T-helper 9 cell (primary cell): ENCODE measurements at places on chromosomes 4 and X.

DNA sequence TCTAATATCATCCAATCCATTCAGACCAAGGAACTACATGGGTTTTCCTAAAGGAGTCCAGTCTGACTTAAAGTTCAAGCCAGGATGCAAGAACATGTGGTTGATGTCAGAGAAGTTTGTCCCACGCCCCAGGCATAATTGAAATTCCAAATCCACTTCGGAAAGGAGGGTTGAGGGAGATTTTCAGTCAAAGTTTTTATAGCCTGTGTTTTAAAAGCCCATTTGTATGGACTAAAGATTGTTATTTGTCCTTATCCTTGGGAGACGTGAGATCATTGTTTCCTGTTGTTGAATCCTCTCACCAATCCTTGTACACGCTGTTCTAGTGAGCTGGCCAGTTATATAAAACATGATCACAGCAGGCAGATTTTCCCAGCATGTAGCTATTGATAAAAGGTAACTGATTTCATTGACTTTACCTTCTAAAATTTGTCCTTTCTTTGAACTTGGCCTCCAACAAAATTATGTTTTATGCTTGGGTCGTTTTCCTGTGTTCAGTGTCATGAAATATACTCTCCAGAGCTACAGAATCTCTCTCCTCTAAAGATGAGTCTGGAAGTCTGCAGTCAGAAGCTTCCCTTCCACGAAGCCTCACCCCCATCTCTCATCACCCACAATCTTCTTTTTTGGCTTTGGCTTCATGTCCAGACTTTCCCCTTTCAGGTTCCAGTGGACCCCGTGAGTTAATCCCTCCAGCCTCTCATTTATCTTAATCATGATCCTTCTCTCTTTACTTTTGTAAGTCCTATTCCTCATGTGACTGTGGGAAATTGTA lies 92.9 kb downstream of the ATP10D start:
- no peak for DNase-seq

DNA sequence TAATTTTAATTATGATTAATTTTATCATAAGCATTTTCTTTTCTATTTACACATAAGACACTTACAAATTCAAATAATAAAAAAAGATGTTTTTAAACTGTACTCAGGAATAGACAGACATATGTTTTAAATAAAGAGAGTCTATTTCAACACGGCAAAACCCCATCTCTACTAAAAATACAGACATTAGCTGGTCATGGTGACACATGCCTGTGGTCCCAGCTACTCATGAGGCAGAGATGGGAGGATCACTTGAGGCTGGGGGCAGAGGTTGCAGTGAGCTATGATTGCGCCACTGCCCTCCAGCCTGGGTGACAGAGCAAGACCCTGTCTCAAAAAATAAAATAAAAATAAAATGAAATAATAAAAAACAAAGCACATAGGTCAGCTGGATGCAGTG lies 14.8 kb downstream of the FAM9B start:
- DNase-seq = no peak

DNA sequence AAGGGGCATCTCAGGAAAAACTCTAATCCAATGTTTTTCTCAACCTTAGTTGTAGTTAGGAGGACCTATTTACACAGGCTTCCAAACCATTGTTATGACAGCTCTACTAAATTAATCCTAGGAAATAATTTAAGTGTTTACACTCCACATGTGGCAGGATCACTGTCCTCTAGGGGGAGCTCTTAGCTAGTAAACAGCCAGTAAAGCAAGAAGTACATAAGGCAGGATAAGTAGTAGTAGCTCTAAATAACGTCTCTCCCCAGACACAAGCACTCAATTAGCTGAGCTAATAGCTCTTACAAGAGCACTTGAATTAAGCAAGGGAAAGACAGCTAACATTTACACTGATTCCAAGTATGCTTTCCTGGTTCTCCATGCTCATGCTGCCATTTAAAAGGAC lies 37.3 kb downstream of the NUDT11 start:
- DNase-seq = no peak

DNA sequence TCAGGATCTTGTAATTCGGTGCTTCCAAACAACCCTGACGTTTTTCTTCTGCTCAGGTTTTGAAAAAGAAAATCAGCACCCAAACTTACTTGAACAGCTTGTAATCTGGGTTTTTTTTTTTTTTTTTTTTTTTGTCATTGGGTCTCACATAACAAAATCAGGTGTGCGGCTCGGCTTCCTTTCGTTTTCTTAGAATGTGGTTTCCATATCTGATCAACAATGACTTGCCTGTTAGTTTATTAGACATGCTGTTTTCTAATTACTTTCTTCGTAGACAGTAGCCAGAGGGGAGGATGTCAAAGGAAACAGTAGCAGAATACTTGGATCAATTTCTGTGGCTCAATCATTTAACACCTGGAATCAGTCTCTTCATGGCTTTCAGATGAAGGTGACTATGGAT lies 890 bp upstream of the FREM3 start:
- DNase-seq = no peak

GRCh38 chrX:152154050-152154449 lies 15.7 kb upstream of the MAGEA10 start:
- no peak for DNase-seq

DNA sequence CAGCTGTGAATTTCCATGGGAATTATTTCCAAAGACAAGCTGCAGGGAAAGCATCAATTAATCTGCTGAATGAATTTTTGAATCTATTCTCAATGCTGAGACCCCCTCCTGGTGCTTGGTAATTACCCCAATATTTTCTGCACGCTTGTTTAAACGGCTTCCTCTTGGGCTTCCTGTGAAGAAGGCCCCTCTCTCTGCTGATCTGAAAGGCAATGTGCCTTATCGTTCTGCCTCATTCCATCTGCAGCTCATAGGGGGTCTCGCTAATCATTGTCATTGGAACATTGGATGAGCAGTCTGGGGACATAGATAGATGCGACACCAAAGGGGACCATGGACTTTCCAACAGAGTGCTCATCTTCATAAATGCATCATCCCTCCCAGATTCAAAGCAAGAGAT lies 851.6 kb downstream of the PDHA2 start:
- no peak for DNase-seq

GRCh38 chr4:25908491-25908901 lies 5.5 kb upstream of the SMIM20 start:
- DNase-seq = no peak

GRCh38 chr4:75038376-75038775 lies 105.5 kb downstream of the PARM1 start:
- DNase-seq = no peak

DNA sequence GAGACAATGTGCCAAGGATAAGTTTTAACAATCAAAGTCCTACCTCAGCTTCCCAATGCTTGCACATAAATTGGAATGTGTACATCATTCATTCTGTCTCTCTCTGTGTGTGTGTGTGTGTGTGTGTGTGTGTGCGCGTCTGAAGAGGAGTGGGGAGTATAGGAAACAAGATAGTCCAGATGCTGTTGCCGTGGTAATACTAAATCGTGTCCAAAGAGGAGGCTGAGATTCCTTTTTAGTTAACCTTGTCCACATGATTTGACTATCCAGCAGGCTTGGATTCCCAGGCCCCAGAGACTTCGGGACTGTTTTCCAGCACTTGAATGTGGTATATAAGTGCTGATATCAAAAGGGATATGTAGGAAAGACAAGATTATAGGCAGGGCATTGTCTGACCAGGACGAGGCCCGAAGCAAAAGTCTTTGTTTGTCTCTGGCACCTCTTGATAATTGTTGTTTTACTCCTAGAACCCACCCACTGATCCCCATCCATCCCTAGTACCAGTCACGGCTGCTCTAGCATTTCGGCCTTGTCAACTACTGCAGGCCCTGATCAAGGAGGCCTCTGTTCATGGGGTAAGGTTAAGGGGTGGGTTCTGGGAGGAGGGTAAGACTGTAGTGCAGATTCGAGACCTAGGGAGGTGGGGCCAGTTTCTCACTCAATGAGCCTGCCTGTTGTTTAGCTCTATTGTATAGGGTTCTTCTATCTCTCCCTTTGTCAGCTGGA lies 3.9 kb downstream of the PLP1 start:
- DNase-seq = no peak

GRCh38 chrX:119758731-119759247 lies 401 bp downstream of the SOWAHD start:
- DNase-seq = peak; percentile 31

DNA sequence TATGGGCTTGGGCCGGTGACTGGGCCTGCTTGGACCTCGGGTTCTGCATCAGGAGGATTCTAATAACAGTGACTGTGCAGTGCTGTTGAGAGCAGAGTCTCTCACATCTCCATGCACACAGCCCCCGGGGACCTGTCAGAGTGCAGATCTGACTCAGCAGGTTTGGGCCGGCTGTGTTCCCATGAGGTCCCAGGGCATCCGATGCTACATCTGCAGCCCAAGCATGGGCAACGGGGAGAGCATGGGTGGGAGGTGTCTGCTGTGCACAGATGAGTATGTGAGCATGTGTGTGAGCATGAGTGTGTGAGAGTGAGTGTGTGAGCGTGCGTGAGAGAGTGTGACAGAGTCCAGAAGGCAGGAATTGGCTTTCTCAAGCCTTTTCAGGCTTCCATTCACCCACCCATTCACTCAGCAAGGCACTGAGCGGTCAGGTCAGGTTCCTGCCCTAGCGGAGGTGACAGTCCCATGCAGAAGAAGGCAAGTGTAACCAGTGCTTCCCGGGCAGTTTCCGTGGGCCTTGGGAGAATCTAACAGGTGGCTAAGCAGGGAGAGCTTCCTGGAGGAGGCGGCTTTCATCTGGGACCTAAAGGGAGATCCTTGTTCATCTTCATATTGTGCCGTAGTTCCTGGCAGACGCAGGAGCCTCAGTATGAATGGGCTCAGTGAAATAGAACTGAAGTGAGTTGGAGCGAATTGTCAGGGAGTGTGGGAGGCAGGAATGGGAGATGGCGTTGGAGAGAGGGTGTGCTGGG lies 62.6 kb downstream of the SORCS2 start:
- no peak for DNase-seq

DNA sequence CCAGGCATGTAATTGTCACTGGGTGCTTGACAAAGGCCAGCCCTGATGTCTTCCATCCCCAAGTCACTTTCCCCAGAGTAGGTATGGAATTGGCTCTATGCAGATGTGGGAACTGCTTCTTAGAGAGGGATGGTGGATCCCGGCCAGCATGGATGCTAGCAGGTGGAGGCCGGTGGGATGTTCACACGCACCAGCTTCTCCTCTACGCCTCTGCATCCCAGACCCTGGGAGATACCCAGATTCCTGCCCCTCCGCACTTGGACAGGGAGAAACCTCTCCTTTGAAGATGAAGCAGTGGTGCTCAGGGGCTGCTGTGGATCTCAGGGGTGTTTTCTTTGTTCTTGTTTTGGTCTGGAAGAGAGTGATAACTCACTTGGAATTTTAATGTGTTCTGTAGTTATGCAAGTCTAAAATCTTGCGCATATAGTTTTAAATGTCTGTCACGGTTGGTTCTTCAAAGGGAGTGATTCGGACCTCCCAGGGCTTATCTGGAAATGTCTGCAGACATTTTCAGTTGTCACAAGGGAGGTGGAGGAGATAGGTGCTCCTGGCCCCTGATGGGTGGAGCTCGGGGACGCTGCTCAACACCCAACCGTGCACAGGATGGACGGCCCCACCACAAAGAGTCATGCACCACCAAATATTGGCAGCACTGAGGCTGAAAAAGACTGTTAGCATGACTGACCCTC lies 308.0 kb downstream of the DHRSX start:
- DNase-seq = no peak

- no peak for DNase-seq
Measured at GRCh38 chr4:168183717-168184571, 91.6 kb downstream of the ANXA10 start.

DNA sequence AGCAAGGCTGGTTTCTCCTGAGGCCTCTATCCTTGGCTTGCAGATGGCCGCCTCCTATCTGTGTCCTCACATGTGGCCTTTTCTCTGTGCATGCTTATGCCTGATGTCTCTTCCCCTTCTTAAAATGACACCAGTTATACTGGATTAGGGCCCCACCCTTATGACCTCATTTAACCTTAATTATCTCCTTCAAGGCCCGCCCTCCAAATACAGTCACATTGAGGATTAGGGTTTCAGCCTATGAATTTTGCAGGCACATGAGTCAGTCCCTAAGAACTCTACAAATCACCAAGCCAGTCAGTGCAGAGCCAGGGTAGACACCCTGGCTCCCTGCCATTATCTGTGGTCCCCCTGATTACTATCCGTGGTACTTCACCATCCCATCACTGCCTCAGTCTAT lies 51.6 kb downstream of the MAML3 start:
- DNase-seq = no peak

GRCh38 chr4:112702892-112703291 lies 65.9 kb downstream of the LARP7 start:
- no peak for DNase-seq
